ENCODE measurements at places on chromosomes 7 and 10.

DNA sequence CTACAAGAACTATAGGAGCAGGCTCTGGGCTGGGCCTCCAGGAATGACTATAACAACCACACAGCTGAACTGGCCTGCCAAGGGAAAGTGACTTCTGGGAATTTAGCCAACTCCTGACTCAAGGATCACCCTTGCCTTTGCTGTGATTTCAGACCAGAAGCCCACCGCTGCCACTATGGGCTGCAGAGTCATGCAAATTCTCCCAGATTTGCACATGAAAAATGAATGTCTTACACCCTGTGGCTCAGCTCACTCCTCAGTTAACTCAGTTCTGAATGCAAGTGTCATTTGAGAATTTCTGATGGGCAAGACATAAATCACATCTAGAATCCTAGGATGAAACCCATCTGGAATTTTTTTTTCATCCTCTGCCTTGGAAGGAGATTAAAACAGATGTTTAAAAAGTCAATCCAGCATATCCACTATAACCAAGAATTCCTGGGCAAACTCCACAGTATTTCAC lies 186.5 kb upstream of the BET1 start:
- DNase-seq = no peak

GRCh38 chr10:62000037-62000603 lies 98.6 kb downstream of the ARID5B start:
- DNase-seq = no peak

- DNase-seq = no peak
Measured at GRCh38 chr7:125126376-125126775, 196.8 kb upstream of the POT1 start.

DNA sequence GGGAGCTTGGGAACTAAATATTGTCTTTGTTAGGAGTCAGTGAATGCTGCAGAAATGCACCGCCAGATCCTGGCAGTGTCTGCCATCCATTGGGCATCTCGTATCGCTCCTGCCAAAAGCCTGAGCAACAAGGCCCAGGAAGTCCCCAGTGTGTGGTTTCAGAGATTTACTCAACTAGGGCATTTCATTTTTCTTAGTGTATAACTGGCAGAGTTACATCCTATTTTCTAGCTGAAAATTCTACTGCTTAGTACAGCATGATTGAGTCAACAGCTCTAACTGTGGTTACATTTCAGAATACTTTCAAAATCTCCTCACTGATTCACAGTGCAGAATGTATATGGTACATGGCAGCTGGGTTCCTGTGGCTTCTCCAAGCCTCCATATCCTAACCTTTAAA lies 95.8 kb upstream of the CREB5 start:
- DNase-seq = no peak

- DNase-seq = no peak
Measured at GRCh38 chr10:124802313-124802675, 675 bp downstream of the ABRAXAS2 start.

DNA sequence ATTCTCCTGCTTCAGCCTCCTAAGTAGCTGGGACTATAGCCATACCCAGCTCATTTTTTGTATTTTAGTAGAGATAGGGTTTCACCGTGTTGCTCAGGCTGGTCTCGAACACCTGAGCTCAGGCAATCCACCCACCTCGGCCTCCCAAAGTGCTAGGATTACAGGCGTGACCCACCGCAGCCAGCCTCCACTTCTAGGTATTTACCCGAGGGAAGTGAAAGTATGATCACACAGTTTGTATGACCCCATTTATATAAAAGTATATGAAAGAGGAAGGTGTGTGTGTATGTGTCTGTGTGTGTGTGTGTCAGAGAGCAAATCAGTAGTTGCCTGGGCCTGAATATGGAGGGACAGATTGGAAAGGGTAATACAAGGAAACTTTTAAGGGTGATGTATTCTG lies 2.0 kb upstream of the PURB start:
- DNase-seq = no peak

- DNase-seq = no peak
Measured at GRCh38 chr7:34133983-34134782, 228.8 kb downstream of the BMPER start.

Data from activated CD8-positive, alpha-beta memory T cell treated with anti-CD3 and anti-CD28 coated beads for 4 hours (primary cell).